RCC 7860 (cell line): ENCODE measurements at places on chromosomes 1 and 21.

DNA sequence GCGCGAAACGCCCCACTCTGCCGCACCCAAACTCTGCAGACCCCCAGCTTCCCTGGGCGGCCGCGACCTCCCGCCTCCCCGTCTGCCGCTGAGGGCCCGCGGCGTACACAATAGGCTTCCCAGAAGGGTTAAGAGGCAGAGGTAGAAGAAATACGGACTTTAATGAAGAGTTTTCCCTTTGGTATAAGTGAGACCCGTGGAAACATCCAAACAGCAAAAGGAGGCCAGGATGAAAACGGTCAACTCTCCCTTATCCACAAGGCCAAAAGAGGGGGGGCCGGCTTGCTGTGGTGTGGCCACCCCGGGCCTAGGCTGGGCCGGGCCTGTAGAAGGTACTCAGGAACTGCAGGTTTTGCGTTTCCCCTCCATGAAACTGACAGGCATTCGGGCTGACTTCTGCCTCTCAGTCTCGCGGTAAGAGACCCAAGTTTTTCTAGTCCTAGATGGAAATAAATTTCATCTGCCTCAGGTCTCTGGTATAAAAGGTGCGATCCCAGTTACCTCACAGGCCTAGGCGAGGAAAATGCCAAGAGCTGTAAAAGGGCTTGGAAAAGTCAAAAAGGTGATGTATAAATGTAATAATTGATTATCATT is 671 bp upstream of the PYGO2 start:
- peak; percentile 11 for DNase-seq

DNA sequence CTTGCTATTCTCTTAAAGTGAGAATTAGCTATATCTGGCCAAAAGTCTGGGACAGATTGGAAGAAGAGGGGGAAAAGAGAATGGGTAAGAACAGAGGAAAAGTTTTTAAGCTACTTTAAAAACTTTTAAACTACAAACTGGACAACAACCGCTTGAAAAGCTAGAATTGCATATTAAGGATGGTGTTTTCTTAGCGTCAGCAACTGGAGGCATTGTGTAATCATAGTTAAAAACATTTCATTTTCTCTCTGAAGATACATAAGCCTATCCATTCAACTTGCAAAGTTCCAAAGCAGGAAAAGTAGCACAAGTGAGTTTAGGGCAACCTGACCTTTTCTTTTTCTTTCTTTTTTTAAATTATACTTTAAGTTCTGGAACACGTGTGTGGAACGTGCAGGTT is 10.9 kb downstream of the PBX1 start:
- DNase-seq, result no peak

- peak; percentile 70 for DNase-seq
These were observed 13.7 kb upstream of the E2F2 start for GRCh38 chr1:23544444-23545389.

DNA sequence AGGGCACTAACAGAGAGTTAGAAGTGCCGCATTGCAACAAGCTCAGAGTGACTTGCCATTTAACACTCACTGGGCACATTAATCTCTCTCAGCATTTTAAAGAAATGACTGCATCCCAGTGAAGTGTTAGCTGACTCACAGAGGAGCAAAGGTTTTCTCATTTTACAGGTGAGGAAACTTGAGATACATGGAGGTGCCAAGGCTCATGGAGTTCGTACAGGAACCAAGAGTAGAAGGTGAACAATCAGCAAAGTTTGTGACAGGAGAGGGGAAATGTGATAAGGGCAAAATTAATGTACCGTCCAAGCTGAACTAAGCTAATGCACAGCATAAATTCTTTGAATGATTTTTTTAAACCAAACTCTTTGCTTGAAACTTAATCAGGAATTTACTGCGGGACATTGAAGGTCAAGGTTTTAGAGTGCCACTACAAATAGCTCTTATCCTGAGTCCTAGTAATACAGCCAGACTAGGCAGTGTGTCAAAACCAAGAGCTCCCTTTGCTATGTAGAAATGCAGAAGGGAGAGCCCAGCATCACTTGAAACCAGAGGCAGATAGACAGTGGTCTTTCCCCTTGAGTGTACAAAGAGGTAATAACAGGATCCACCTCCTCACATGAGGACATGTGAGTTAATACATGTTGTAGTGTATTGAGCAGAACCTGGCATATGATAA is 22.4 kb upstream of the NTPCR start:
- DNase-seq, result no peak

DNA sequence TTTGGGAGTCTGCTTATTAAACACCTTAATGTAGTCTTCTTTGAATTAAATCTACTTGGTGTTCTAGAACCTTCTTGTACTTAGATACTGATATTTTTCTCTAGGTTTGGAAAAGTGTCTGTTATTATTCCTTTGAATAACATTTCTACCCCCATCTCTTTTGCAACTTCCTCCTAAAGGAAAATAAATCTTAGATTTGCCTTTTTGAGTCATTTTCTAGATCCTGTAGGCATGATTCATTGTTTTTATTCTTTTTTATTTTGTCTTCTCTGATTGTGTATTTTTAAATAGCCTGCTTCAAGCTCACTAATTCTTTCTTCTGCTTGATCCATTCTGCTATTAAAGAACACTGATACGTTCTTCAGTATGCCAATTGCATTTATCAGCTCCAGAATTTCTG is 155.9 kb upstream of the NEGR1 start:
- DNase-seq, result no peak
